ENCODE measurements at places on chromosomes 4 and X.

DNA sequence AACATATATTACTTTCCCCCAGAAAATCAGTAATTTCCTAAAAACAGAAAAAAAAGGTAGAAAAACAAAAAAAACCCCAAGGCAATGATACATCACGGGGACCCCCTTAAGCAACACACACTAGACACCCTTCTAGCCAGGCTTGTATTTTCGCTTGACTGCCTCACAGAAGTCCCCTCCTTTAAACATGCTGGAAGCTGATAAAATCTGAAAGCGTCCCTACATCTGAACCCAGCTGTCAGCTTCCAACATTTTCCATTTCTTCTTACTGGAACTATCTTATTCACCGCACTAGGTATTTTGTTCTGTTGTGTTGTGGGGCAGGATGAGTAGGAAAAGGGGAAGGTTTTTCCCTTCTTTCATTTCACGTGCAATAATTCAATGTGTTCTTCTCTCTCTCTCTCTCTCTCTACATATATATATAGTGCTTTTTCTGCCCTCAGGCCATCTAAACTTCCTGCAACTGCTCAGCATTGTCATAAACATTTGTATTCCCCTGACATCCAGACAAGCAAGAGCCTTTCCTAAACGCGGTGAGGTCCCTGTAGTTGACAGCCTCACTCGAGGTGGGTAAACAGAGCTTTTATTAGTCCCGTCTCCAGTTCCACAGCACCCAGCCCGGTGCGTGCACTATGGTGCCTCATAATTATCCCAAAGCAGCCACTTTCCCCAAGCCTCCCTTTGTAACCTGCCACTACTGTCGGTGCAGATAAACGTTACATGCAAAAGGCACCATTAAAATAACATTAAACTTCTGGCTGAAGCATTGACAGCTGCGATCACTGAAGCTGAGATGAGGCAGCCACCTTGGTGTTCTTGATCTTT is 82.5 kb downstream of the GATB start:
- peaks cover 7% of the 10 kb centered on the region for H3K4me1 ChIP-seq
- H3K36me3 ChIP-seq: no peaks in the 10 kb centered on the region
- no peak overlapping the region for H3K4me3 ChIP-seq
- no peaks in the 10 kb centered on the region for H3K27me3 ChIP-seq
- no peak overlapping the region for H3K27ac ChIP-seq

DNA sequence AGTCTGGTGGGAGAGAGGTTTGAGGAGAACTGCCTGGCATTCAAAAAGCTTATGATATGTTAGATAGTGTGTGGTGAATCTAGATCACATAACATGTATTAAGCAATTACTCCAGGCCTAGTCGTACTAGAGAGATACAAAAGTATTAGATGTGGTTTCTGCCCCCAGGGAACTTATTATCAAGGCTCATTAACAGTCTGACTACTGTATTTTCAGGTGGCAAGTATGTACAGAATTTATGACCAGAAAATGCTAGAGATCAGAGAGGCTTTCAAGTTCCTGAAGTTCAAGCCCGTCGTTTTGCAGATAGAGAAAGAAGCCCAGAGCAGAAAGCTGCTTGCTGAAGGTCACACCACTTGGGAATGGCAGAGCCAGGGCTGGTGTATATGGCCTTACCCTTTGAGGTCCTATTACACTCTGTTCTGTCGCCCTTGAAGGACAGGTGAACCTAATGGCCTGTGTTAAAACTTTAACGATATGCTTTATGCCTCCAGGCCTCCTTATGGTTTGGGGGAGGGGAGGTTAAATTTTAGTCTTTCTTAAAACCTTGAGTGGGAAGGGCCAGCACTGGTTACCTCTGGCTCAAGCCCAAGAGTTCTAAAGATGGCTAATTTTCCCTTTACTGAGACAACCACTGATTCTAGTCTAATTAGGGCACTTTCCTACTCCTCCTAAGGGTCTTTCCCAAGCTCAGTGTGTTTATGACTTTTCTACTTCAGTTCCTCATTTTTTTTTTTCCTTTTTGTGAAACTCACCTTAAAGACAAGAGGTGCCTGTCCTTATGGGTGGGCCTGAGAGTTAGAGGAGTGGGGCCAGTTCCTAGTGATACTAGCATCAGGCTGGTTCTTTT is 19.9 kb downstream of the TMEM164 start:
- no peak overlapping the region for H3K27ac ChIP-seq
- no peaks in the 10 kb centered on the region for H3K4me1 ChIP-seq
- no peak for DNase-seq
- H3K36me3 ChIP-seq: no peaks in the 10 kb centered on the region

GRCh38 chrX:30627818-30628652 is 25.2 kb upstream of the GK start:
- H3K36me3 ChIP-seq: no peaks in the 10 kb centered on the region
- DNase-seq: no peak
- no peak overlapping the region for H3K27ac ChIP-seq
- H3K27me3 ChIP-seq: no peaks in the 10 kb centered on the region
- H3K4me3 ChIP-seq: no peak overlapping the region
- no peaks in the 10 kb centered on the region for H3K4me1 ChIP-seq

- no peaks in the 10 kb centered on the region for H3K4me1 ChIP-seq
- peaks cover 1% of the 10 kb centered on the region for H3K27me3 ChIP-seq
- no peak for DNase-seq
- H3K36me3 ChIP-seq: no peaks in the 10 kb centered on the region
These were observed 4.8 kb downstream of the PDGFC start for GRCh38 chr4:156966836-156967235.

DNA sequence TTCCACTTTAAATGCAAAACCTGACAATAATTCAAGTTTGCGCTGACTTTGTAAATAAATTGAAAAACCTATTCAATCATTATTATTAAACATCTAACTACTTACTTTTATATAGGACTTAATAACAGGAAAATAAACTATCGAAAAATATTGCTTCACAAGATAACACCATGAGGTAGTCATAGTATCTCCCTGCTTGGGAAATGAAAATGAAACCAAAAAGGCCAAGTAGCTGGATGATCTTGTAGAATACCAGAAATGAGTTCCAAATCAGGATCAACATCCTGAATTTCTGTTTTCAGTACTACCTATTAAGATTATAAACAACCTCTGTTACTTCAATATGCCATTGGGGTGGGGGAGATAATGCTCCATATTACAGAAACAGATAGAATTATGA is 58.9 kb downstream of the CHIC2 start:
- H3K4me1 ChIP-seq: no peaks in the 10 kb centered on the region
- H3K36me3 ChIP-seq: no peaks in the 10 kb centered on the region
- H3K27me3 ChIP-seq: no peaks in the 10 kb centered on the region
- no peak overlapping the region for H3K27ac ChIP-seq
- no peak for DNase-seq

Data from H1 (cell line).